ENCODE measurements at places on chromosomes 2 and 18. TPM values are rescaled to one million over a fixed set of nuclear protein-coding genes. Genes with fewer than 3 reads are reported as not detected.

GRCh38 chr18:58044370-58045241 lies 580 bp downstream of the NEDD4L start:
- peak overlapping the region; percentile 78 for H3K27ac ChIP-seq
- H3K4me3 ChIP-seq, result peak overlapping the region; percentile 78
- H3K36me3 ChIP-seq, result no peaks in the 10 kb centered on the region

GRCh38 chr18:79195716-79196683 lies 126.8 kb downstream of the ATP9B start:
- no peaks in the 10 kb centered on the region for H3K27me3 ChIP-seq
- no peak for DNase-seq
- no peak overlapping the region for H3K4me3 ChIP-seq
- H3K36me3 ChIP-seq, result peaks cover 8% of the 10 kb centered on the region
- H3K27ac ChIP-seq, result no peak overlapping the region
- H3K4me1 ChIP-seq, result no peaks in the 10 kb centered on the region

DNA sequence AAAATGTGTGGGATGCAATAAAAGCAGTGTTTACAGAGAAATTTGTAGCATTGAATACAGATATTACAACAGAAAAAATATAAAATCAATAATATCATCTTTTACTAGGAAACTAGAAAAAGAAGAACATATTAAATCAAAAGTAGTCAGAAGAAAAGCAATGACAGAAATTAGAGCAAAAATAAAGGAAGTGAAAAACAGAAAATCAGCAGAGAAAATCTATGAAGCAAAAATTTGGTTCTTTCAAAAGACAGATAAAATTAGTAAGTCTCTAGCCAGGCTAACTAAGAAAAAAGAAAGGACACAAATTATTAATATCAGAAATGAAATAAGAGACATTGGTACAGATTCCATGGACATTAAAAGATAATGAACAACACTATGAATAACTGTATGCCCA lies 212.0 kb upstream of the MGAT5 start:
- no peaks in the 10 kb centered on the region for H3K4me1 ChIP-seq
- H3K4me3 ChIP-seq, result no peak overlapping the region
- DNase-seq, result no peak
- no peaks in the 10 kb centered on the region for H3K27me3 ChIP-seq
- no peaks in the 10 kb centered on the region for H3K36me3 ChIP-seq
- no peak overlapping the region for H3K27ac ChIP-seq

GRCh38 chr2:72993147-72993932 lies 76.0 kb downstream of the EMX1 start:
- no peaks in the 10 kb centered on the region for H3K27me3 ChIP-seq
- H3K4me1 ChIP-seq, result no peaks in the 10 kb centered on the region
- no peak overlapping the region for H3K27ac ChIP-seq
- H3K4me3 ChIP-seq, result no peak overlapping the region
- DNase-seq, result peak; percentile 62
- H3K36me3 ChIP-seq, result no peaks in the 10 kb centered on the region

DNA sequence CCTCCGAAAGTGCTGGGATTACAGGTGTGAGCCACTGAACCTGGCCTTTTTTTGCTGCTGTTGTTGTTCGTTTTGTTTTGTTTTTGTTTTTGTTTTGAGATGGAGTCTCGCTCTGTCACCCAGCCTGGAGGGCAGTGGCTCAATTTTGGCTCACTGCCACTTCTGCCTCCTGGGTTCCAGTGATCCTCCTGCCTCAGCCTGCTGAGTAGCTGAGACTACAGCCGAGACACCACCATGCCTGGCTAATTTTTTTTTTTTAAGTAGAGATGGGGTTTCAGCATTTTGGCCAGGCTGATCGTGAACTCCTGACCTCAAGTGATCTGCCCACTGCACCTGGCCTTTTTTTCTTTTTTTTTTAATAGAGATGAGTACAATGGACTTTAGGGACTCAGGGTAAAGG lies 22.0 kb downstream of the TMEM127 start:
- DNase-seq, result no peak
- H3K4me1 ChIP-seq, result peaks cover 9% of the 10 kb centered on the region
- no peaks in the 10 kb centered on the region for H3K27me3 ChIP-seq
- no peak overlapping the region for H3K27ac ChIP-seq
- no peaks in the 10 kb centered on the region for H3K36me3 ChIP-seq
- H3K4me3 ChIP-seq, result no peak overlapping the region

GRCh38 chr2:239249776-239250175 lies 151.0 kb downstream of the HDAC4 start:
- no peak overlapping the region for H3K27ac ChIP-seq
- no peaks in the 10 kb centered on the region for H3K36me3 ChIP-seq
- H3K27me3 ChIP-seq, result no peaks in the 10 kb centered on the region
- DNase-seq, result no peak

DNA sequence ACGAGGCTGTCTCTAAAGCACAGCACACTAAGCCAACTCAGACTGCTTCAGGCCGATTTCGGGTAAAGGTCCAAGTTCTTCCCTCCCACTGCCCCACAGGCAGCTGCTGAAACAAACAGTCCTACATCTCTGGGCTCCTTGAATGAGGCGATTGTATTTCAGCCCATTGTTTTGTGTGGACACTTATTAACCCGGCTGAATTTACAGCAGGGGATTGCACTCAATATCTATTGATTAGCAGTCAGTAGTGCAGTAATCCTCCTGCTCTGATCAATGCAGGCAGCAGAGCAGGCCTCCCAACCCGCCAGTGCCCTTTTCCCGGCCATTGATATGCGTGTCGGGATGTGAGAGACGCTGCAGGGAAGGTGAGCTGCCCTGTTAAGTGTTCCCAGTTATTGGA lies 330.1 kb downstream of the CMPK2 start:
- H3K36me3 ChIP-seq, result no peaks in the 10 kb centered on the region
- H3K4me1 ChIP-seq, result no peaks in the 10 kb centered on the region
- no peak overlapping the region for H3K27ac ChIP-seq
- H3K4me3 ChIP-seq, result no peak overlapping the region
- no peak for DNase-seq

DNA sequence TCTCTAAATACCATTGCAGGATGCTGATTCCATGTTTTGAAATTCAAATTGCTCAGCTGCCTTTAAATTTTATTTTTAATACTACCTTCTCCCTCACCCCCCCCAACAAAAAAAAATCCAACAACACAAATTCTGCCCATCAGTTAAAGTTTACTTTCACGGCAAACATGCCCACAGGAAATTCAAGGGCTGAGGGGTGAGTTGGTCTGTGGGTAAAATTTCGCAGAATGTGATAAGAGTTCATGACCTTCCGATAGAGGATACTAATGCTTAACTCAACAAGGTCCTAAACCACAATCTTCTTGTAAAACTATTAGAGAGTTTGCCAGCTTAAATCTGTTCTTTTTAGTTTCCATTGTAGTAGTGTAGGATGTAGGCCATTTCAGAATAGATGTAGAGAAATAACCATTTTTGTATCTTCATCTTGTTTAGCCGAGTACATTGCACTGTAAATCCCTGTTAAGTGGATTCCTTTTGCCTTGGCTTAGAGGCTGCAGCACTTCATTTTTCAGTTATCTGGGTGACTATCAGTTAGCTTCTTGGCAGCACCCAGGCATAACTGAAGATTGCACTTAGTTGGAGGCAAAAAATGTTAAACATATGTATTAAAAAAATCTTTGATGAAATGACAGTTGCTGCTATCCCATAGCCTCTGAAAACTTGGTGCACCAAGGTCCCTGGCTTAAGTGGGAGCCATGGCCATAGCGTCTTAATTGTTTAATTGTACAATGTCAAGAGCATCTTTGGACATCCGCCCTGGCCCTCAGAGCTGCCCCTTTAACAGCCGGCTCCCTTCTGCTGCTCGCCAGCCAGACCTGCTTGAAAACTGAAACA lies 232.3 kb downstream of the HAUS1 start:
- peak; percentile 27 for DNase-seq
- no peaks in the 10 kb centered on the region for H3K36me3 ChIP-seq
- H3K27me3 ChIP-seq, result peaks cover 24% of the 10 kb centered on the region
- H3K4me3 ChIP-seq, result no peak overlapping the region
- peaks cover 13% of the 10 kb centered on the region for H3K4me1 ChIP-seq

DNA sequence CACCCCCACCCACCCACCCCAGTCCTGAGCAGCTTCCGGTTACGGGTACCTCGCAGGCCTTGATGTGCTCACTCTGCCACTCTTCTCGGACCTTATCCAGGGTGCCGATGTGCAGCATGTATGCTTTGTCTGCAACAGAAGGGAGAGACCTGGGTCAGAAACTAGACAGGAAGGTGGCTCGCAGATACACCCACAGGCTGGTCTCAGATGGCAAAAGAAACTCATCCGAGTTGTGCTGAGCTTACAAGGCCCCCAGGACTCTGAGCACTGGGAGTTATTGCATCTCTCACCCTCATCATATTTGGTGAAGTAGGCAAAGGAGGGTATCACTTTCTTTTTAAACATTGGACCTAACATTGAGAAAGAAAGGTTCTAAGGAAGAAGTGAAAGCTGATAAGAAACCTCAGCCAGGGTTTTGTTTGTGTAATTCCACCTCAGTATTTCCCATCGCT lies 30.6 kb upstream of the EPG5 start:
- DNase-seq, result no peak
- no peak overlapping the region for H3K27ac ChIP-seq
- H3K36me3 ChIP-seq, result no peaks in the 10 kb centered on the region
- H3K27me3 ChIP-seq, result no peaks in the 10 kb centered on the region
- no peak overlapping the region for H3K4me3 ChIP-seq

DNA sequence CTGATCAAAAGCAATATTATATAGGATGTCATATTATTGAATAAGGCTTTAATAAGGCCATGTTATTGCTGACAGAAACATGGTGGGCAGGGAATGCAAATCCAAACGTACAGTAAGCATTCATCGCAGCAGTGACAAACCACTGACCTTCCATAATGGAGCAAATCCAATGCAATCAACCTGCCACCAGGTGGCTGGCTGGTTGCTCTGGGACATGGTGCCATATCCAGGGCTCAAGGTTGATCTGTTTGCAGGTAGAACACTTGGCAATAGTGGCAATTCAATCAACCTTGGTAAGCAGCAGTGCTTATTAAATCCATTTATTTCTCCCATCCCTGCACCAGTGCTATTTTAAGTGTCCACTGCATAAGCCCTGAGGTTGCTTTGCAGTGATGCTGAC lies 75.4 kb downstream of the CERKL start:
- no peaks in the 10 kb centered on the region for H3K4me1 ChIP-seq
- DNase-seq, result no peak
- H3K4me3 ChIP-seq, result no peak overlapping the region
- no peaks in the 10 kb centered on the region for H3K27me3 ChIP-seq
- no peaks in the 10 kb centered on the region for H3K36me3 ChIP-seq
- H3K27ac ChIP-seq, result no peak overlapping the region

GRCh38 chr18:37484983-37485834 lies 80.4 kb downstream of the CELF4 start:
- H3K36me3 ChIP-seq, result no peaks in the 10 kb centered on the region
- no peak overlapping the region for H3K27ac ChIP-seq
- DNase-seq, result no peak
- peaks cover 60% of the 10 kb centered on the region for H3K27me3 ChIP-seq
- H3K4me1 ChIP-seq, result peaks cover 3% of the 10 kb centered on the region
- no peak overlapping the region for H3K4me3 ChIP-seq

GRCh38 chr2:173290046-173290445 lies 64.6 kb upstream of the CDCA7 start:
- no peak overlapping the region for H3K27ac ChIP-seq
- no peaks in the 10 kb centered on the region for H3K36me3 ChIP-seq
- DNase-seq, result no peak
- no peak overlapping the region for H3K4me3 ChIP-seq

GRCh38 chr2:2567776-2568175 lies 236.7 kb upstream of the MYT1L start:
- H3K4me1 ChIP-seq, result no peaks in the 10 kb centered on the region
- H3K36me3 ChIP-seq, result no peaks in the 10 kb centered on the region
- DNase-seq, result no peak
- no peak overlapping the region for H3K4me3 ChIP-seq
- H3K27ac ChIP-seq, result no peak overlapping the region

GRCh38 chr2:230865766-230866755 lies 1.3 kb downstream of the ITM2C start:
- H3K4me1 ChIP-seq, result peaks cover 17% of the 10 kb centered on the region
- peak overlapping the region; percentile 59 for H3K4me3 ChIP-seq
- H3K36me3 ChIP-seq, result no peaks in the 10 kb centered on the region
- no peak overlapping the region for H3K27ac ChIP-seq

DNA sequence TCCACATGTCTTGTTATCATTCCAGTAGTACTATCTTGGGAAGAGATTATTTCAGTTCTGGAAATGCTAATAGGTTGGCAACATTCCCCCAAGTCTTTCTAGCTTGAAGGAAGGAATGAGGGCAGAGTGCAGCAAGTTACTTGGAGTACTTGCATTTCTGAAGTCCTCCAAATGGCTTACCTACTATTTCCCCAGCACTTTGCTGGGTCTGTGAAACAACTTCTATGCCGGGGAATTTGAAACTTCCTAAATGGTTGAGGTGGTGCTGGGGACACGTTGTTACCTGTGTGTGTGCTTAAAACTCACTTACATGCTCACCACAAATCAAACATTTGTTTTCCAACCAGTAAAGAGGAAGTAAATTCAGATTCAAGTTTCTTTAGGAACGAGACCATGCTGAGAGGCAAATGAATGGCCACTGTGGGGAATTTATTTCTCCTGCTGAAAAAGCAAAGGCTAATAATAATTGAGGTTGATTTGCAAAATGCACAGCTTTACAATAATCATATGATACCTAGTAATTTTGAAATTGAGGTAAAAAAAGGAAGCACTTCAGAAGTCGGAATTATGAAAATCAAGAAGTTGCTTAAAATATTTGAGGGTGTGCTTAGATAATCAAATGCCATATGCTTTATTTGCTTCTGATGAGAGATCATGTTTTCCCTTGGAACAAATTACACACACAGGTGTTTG lies 1167.7 kb upstream of the ZEB2 start:
- H3K27ac ChIP-seq, result no peak overlapping the region
- H3K4me3 ChIP-seq, result no peak overlapping the region
- no peaks in the 10 kb centered on the region for H3K36me3 ChIP-seq
- no peaks in the 10 kb centered on the region for H3K4me1 ChIP-seq

GRCh38 chr2:128756365-128756717 lies 437.7 kb upstream of the HS6ST1 start:
- no peak overlapping the region for H3K27ac ChIP-seq
- H3K4me1 ChIP-seq, result peaks cover 6% of the 10 kb centered on the region
- no peaks in the 10 kb centered on the region for H3K36me3 ChIP-seq
- DNase-seq, result no peak
- H3K4me3 ChIP-seq, result no peak overlapping the region

DNA sequence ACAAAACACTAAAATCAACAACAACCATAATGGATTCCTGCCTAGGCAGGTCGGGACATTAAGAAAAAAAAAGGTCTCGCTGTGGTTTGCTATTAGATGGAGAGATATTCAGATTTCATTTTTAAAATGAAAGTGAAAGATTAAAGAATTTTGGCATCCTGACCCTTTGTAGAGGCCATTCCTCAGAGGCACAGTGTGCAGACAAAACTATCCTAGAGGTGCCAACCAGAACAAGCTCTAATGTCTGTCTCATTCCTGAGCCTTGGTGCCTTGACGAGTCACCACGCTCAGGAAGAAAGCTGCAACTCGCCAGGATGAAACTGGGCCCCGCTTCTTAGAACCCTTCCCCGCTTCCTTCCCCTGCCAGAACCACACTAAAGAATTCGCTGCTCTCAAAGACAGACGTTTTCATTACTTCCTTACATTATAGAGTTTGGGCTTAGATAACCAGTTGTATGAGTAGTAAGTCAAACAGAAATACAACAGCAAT lies 156.0 kb downstream of the TGIF1 start:
- peaks cover 32% of the 10 kb centered on the region for H3K4me1 ChIP-seq
- peak overlapping the region; percentile 86 for H3K27ac ChIP-seq
- no peak for DNase-seq
- no peaks in the 10 kb centered on the region for H3K27me3 ChIP-seq
- peak overlapping the region; percentile 37 for H3K4me3 ChIP-seq

Gene SLC4A3
- total RNA-seq, result 2.9 TPM

Gene ATG4B
- 72.0 TPM for total RNA-seq

Gene CEBPZOS
- total RNA-seq, result 38.8 TPM

Gene RNU2-63P
- not detected for total RNA-seq

Gene ITPRIPL1
- total RNA-seq, result 1.3 TPM

Gene ZNF2
- total RNA-seq, result 4.7 TPM

Measured in upper lobe of right lung (tissue), 1 donor.